ENCODE measurements at places on chromosomes 3 and 15.

DNA sequence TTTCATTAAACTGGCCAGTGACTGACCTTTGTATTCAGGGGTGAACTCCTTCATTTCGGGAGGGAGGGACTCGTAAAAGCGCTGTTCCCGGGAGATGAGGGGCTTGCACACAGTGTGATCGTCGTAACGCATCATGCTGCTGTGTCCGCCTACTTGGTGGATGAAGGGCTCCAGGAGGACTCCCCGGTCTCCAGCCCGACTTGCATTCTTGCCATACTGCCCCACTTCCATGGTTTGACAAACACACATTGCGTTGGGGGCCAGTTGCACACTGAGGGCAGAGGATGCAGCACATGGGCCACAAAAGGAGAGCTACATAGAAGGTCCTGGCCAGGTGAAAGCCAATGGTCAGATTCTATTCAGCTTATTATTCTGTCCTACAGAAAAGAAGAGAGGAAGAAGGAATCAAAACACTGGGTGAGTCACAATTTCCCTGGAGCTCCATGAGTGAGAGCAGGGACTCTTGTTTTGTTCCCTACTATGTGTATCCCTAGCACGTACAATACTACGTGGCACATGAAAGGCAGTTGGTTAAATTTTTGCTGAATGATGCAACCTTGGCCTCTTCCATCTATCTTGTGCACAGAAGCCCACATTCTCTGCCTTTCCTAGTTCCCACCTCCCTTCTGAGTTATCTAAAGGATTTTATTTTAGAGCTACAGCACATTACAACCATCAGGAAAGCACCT is 24.2 kb upstream of the GMPPB start:
- no peak for DNase-seq

GRCh38 chr3:73024836-73025235 is 28.2 kb downstream of the PPP4R2 start:
- DNase-seq, result peak; percentile 17

- DNase-seq, result no peak
Observed at GRCh38 chr3:52561028-52561747, 24.8 kb downstream of the UQCC5 start.

DNA sequence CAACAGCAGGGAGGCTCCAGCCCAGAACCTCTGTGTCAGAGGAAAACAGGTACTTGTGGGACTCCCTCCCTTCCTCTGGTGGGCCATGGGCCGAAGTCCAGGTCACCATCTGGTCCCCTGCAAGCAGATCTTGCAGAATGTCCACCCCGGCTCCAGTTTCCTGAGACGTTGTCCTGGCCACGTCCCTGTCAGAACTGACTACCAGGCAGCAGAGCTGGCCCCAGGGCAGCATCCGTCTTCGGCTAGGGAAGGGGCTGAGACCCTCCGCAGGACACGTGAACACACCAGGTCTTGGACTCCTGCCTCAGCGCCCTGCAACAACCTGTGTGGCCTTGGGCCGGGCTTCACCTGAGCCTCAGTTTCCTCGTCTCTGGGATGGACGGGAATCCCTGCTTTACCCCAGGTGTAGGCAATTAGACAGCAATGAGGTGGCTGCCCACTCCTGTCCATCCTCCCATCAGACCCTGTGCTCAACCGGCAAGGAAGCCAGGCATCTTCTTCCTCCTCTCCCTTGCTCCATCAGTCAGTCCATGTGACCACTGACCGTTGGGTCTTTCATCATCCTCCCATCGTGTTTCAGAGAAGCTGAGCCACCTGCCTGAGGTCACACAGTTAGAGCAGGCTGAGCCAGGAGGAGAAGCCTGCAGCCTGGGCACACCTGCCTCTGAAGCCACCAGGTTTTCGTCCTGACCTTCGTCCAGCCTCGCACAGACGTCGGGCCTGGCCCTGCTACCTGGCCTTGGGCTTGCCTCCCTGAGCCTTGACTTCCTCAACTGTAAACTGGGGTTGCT is 8.9 kb upstream of the PRKCD start:
- no peak for DNase-seq

- no peak for DNase-seq
Observed at GRCh38 chr3:52880474-52880873, 16.9 kb downstream of the STIMATE start.

- no peak for DNase-seq
Observed at GRCh38 chr3:66488492-66488891, 12.3 kb downstream of the LRIG1 start.

- DNase-seq, result no peak
Observed at GRCh38 chr15:52218371-52218770, 27.2 kb upstream of the GNB5 start.

DNA sequence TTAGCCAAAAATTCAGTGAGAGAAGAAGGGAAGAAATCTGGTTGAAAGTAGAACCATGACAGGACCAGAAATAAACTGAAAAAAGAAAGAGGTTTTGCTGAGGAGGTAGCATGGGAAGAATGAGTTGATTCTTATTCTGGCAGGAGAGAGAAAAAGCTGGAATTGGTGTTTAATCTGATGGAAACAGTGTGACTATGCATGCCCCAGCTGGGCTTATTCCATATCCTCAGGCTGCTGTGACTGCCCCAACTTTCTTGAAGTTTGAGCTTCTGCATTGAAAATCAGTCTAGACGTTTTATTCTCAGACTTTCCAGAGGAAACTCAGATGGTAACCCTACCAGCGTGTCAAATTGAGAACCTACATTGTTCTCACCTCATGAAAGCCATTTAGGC is 352.5 kb upstream of the DCBLD2 start:
- no peak for DNase-seq

DNA sequence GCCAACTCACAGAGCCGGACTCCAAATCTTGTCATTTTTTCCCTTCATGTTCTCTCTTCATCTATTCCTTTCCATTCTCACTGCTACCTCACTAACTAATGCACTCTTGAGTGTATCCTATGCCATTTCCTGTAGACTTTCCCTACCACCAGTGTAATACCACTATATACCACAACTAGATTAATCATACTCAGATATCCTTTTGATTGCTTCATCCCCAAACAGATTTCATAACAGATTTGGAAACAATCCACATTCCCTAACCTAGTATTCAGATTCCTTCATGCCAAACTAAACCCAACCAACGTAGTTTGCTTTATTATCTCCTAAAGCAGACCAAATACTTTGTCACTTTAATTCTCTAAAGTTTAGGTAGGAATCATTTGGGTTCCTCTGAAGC is 2.6 kb upstream of the PLOD2 start:
- no peak for DNase-seq

DNA sequence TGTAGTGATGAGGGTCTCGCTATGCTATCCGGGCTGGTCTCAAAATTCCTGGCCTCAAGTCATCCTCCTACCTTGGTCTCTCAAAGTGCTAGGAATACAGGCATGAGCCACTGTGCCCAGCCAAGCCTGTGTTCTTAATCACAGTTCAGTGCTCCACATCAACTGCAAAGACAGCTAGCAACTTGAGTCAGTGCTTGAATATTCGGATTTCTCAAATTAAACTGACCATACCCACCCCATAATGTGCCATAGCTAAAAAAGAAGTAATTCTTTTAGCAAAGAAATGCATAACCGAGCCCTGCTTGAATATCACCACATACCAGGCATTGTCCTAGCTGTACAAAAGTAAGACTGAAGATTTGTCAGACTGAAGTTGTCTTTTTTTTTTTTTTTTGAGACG is 89.2 kb downstream of the BTD start:
- DNase-seq, result no peak

- DNase-seq, result peak; percentile 42
Observed at GRCh38 chr15:41825572-41826535, 2.0 kb upstream of the JMJD7 start.

- DNase-seq, result peak; percentile 69
Observed at GRCh38 chr15:99409097-99409473, 156.7 kb upstream of the MEF2A start.

DNA sequence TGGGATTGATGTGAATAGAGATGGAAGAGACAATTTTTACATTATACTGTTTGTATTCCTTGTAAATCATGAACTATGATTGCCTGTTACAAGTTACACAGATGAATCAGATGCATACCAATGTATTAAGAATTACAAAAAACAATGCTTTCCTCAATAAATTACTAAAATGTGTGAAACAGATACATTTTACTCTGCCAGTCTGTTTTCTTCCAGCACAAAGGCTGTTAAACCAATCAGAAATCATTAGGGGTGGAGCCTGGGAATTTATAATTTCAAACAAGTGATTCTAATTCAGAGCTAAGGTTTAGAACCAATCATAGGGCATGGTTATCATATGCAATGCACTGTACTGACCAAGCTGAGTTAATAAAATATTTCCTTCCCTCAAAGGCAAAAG is 21.8 kb upstream of the ANKRD28 start:
- no peak for DNase-seq

DNA sequence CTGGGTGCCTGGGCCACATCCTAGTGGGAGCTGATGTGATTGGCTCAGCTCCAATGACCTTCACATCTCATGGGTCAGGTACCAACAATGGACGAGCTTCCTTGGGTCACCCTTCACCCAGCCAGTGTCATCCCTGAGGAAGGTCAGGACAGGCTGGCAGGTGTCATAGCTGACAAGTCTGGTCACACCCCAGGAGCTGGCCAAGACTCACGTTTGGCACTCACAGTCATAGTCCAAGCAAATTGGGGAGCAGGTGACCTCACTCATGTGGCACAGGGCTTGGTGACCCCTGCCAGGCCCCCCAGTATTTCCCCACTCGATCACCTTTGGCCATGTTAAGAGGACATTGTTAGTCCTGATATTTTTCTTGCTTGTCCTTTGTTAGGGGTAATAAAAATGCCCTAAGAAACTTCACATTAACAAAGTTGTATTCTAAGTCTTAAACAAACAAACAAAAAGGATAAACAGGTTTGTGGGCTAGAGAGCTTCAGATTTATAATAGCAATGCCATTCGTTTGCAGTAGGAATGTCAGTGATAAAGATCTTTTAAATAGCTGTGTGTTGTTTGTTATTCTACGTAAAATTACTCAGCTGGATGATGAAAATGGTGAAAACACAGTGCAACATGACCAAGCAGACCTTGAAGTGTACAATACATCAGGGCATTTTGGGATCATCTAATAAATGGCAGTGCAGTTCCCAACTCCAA is 79.5 kb upstream of the POMGNT2 start:
- no peak for DNase-seq

- no peak for DNase-seq
Observed at GRCh38 chr3:128532012-128532983, 39.3 kb upstream of the GATA2 start.

- no peak for DNase-seq
Observed at GRCh38 chr15:65083262-65083701, 6.7 kb downstream of the KBTBD13 start.

GRCh38 chr3:24310887-24311286 is 183.8 kb downstream of the THRB start:
- DNase-seq, result no peak

DNA sequence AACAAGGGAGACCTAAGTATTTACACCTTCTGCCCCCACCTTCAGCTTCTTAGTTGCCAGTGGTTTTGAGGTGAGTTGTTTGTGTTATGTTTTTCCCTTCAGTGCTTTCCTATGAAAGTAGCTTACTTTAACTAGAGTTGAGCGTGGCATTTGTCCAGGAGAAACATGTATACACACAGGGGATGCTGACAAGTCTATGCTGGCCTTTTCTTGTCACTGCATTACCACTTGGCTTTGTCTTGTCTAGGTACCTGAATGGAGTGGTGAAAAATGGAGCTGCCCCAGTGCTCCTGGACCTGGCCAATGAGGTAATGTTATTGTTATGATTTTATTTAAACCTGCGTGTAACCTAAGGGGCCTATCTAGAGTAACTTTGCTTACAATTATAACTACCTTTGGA is 74.4 kb downstream of the CDIN1 start:
- DNase-seq, result no peak

- no peak for DNase-seq
Observed at GRCh38 chr3:189966843-189967242, 153.9 kb downstream of the P3H2 start.

DNA sequence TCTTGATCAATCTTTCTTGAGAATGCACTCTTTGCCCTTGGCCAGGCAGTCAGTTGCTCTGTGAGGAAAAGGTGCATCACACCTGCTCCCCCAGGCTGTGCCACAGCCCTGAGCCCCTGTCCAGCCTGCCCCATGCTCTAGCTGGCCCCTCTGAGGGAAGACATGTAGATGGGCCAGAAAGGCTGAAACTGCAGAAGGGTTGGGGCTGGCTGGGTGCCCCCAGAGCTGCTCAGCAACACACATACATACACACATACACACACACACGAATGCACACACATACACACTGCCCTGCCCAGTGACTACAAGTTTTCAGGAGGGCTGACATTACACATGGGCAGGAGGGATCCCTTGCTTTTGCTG is 16.4 kb downstream of the TBC1D21 start:
- DNase-seq, result no peak

DNA sequence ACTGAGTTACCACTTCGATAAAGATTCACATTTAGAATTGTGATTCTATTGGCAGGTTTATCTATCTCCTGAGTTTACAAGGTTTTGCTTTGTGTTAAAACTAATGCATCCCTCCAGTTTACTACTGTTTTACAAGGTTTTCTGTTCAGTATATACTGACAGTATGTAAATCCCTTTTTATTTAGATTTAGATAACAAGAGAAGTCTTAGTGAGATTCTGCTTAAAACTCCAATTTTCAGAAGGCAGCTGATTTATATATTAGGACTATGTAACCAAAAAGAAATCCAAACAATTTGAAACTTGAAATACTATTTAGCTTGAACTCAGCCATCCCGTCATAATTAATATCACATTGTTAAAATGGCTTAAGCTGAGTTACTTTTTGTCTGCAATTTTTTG is 619.2 kb downstream of the NAALADL2 start:
- no peak for DNase-seq

- no peak for DNase-seq
Observed at GRCh38 chr15:36903922-36904556, 196.3 kb downstream of the MEIS2 start.

DNA sequence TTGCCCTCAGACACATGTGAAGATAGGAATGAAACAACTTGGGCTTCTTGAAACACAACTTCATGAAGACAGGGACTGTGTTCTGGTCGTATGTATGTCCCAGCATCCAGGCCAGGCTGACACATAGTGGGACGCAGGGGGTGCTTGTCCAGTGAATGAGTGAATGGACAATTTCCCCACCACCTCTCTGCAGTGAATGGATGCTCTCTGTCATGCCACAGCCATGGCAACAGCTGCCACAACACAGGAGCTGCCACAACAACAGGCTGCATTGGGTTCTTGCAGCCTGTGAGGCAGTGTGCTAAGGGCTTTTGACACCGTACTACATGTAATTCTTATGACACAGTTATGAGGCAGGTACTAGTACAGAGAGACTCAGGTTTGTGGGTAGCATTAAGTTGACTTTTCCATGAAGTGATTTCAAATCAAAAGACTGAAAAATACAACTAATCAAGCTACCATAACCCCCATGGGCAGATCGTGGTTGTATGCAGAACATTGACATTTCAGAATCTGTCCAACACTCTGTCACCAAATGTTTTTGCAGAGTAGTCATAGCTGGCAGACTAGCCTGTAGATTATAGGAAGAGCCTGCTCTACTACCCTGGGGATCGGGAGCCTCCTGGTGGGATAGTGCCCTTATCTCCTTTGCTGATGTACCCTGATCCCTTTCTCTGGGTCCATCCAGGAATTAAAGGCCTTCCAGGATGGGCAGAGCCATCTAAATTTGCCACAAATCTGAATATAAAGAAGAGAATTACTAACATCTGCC is 40.8 kb downstream of the CLSTN2 start:
- no peak for DNase-seq
